GM10248 (cell line): ENCODE measurements at places on chromosomes 1 and 21.

- no peak for DNase-seq
Measured at GRCh38 chr1:111739925-111740765, 950 bp upstream of the INKA2 start.

GRCh38 chr21:44058652-44058964, 46.5 kb downstream of the TRAPPC10 start:
- DNase-seq, result no peak

DNA sequence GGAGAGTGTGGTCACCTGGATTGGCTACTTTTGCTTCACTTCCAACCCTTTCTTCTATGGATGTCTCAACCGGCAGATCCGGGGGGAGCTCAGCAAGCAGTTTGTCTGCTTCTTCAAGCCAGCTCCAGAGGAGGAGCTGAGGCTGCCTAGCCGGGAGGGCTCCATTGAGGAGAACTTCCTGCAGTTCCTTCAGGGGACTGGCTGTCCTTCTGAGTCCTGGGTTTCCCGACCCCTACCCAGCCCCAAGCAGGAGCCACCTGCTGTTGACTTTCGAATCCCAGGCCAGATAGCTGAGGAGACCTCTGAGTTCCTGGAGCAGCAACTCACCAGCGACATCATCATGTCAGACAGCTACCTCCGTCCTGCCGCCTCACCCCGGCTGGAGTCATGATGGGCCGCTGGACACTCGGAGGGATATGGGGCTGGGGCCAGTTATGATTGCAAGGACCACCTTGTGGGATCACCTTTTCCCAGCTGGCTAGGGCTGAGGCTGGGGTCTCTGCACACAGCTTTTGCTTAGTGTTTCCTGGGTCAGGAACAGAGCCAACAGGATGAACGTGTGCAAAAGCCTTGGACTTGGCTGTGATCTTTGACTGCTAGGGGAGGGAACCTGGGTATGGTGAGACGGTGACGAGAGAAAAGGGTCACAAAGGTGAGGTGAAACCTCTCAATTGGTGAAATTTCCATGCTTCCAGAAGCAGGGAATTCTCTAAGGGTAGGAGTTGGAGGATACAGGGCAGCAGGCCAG, 4.3 kb upstream of the GNAI3 start:
- DNase-seq, result no peak

GRCh38 chr1:212595787-212596714, 12.5 kb upstream of the ATF3 start:
- DNase-seq, result peak; percentile 76

GRCh38 chr1:39677645-39678044, 5.7 kb upstream of the NT5C1A start:
- no peak for DNase-seq

- no peak for DNase-seq
Measured at GRCh38 chr1:1119272-1119890, 3.5 kb upstream of the C1orf159 start.

GRCh38 chr1:206766251-206766856, 4.2 kb upstream of the IL19 start:
- peak; percentile 57 for DNase-seq
